ENCODE measurements at places on chromosomes 1 and 21.

GRCh38 chr21:20040768-20041167 lies 957.4 kb upstream of the NCAM2 start:
- DNase-seq = no peak

DNA sequence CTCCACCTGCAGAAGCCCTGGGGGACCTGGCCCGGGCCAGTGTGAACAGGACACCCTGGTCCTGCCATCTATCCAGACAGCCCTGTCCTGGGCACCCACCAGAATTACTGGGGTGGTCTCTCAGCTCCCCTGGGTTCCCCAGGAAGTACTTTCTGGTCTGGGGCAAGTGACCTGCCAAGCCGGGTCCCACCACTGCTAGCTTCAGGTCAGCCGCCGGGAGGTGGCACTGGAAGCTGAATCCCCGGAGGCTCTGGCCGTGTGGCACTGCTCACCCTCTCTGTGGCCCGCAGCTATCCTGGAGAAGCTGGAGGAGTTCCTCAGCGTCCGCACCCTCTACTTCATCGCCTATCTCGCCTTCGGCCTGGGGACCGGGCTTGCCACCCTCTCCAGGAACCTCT lies 21.3 kb downstream of the SLC45A1 start:
- no peak for DNase-seq

DNA sequence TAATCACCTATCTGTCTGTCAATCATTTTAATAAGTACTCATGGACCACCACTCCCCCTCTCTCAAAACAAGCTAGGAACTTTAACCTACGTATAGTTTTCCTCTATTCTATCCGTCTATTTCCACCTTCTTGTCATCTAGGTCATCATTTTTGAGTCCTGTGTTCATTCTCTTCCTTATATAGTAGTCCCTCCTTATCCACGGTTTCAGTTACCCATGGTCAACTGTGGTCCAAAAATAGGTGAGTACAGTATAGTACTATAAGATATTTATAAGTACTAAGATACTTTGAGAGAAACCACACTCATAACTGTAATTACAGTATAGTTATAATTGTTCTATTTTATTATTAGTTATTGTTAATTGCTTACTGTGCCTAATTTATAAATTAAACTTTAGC lies 7.5 kb downstream of the PKN2 start:
- DNase-seq = no peak

- peak; percentile 57 for DNase-seq
Observed at GRCh38 chr1:212981025-212981495, 30.7 kb downstream of the VASH2 start.

DNA sequence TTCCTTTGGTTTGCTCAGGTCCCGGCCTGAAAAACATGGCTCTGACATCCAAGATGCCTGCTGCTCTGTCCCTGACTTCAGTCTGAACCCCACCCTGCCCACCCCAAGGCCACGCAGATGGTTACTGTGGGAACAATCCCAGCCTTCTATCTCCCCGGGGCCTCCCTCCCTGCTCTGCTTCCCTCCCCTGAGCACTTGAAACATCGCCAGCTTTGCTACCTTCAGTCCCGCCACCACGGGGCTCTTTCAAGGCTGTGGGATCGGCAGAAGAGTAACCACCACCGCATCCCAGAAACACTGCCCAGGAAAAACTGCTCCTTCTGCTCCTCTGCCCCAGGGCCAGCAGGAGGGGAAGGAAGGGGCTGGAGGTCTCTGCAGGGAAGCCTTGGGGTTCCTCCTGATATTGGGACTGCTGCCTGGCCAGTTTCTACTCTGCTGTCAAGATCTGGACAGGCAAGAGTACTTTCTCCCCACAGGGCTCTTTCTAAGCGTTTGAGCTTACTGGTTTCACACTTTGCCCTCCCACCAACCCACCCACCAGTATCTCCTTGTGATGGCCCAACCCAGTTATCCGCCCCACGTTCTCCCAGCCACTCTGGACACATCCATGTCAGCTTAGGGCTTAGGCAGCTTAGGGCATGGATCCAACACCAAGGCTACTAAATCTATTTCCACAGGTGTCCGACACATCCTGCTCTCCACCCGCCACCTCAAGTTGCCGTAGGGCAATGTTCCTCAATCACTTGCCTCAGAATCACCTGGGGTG lies 8.4 kb downstream of the ETNK2 start:
- DNase-seq = no peak

- DNase-seq = no peak
Observed at GRCh38 chr1:220430586-220430985, 97.3 kb upstream of the MARK1 start.

DNA sequence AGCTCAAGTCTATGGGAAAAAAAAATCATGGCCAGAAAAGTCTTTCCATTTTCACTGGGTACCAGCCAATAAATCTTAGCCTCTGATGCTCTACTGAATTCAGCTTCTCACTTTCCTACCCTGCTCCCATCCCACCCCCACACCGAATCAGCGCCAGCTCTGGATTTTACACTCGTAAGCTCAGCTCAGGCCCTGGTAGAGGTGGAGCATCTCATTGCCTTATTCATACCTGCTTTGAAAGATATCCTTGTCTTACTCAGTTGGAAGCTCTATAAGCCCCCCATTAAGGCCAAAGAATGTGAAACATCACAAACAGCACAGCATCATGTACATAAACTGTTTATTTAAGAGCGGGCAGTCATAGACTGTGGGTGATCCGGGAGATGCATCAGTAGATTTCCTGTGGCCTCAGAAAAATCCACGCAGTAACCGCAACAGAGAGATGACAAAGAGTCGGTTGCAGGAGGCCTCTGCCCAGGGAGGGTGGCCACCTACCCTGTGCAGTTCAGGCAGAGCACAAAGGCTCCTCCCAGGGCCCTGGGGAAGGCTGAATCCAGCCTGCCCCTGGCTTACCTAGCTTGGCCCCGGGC lies 36.4 kb upstream of the ETS2 start:
- no peak for DNase-seq

- DNase-seq = no peak
Observed at GRCh38 chr21:21730512-21730911, 732.3 kb downstream of the NCAM2 start.

- DNase-seq = peak; percentile 27
Observed at GRCh38 chr1:222928212-222928611, 113.4 kb downstream of the DISP1 start.

- DNase-seq = peak; percentile 1
Observed at GRCh38 chr1:160354388-160354985, 11.3 kb downstream of the NCSTN start.

DNA sequence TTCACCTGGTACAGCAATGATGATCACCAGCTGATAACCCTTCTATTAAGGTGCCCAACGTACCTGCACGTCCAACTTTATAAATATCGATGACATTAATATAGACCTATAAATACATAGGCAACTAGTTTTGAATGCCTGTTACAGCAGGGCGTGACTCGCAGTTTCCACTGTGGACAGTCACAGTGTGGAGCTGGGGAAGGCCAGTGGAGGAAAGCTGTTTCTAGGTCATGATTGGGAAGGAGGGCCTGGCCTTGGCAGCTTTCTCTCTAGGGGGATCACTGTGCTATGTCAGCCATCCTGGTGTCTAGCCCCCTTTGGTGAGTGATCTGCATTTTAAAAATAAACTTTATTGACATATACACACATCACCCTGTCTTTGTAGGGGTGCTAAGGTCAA lies 4.4 kb upstream of the PRDM15 start:
- no peak for DNase-seq

DNA sequence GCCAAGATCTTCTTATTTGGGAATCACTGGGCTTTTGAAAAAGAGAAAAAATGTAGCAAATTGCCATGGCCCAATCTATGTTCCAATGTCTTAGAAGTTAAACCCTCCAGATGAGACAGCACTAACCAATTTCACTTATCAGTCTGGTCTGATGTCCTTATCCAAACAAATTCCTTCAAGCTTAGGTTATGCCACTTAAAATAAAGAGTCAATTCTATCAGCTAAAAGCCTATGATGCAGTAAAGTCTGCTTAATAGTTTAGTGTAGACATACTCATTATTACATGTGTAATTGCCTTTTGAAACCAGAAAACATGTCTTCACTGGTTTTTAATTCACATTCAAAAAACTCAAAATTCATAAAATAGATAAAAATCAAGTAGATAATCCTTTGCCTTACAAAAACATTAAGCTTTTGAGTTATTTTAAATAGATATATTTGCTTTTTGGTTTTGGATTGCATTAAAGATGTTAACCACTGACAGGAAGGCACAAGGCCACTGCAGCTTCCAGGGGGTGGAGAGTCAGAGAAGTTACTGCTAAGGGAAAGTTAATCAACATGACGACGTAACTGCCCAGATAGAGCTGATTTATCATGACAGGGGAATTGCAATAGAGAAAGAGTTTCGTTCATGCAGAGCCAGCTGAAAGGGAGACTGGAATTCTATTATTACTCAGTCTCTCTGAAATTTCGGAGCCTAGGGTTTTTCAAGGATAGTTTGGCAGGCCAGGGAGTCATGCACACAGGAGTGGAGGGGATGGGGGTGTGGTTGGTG lies 106.1 kb downstream of the MAP3K21 start:
- DNase-seq = no peak

- DNase-seq = no peak
Observed at GRCh38 chr1:228210076-228210651, 2.3 kb downstream of the OBSCN start.

- DNase-seq = no peak
Observed at GRCh38 chr1:167423684-167424619, 94.4 kb downstream of the CD247 start.

GRCh38 chr1:24206516-24207394 lies 19.7 kb upstream of the IFNLR1 start:
- DNase-seq = no peak

GRCh38 chr1:54377040-54377691 lies 29.0 kb downstream of the SSBP3 start:
- no peak for DNase-seq

DNA sequence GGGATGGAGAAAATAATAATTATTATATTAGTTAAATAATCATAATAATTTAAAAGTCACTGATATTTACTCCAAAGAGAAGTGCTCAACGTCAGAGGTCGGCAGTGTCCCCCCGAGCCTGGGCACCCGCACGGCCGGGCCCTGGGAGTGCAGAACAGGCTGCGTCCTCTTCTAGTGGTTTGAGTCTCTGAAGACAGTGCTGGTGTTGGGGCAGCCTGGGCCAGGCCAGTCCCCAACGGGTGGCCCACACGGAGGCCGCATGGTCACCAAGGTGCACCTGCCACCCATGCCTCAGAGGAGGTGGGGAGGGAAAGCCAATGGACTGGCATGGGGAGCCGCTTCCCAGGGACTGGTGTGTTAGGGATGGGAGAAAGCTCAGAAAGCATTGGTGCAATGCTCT lies 27.3 kb downstream of the WNT9A start:
- no peak for DNase-seq

- DNase-seq = peak; percentile 69
Observed at GRCh38 chr1:53572065-53572814, 113.0 kb downstream of the DMRTB1 start.

DNA sequence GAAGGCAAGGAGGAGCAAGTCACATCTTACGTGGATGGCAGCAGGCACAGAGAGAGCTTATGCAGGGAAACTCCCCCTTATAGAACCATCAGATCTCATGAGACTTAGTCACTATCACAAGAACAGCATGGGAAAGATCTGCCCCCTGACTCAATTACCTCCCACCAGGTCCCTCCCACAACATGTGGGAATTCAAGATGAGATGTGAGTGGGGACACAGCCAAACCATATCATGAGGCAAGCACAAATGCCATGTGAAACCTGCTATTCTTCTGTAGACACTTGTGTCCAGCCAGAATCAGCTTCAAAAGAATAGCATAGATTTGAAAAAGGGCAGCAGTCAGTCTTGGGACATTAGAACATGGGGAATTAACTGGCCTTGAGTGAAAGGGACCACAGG lies 32.2 kb upstream of the UBE2U start:
- DNase-seq = no peak

GRCh38 chr21:10641107-10641506 lies 119.7 kb downstream of the TPTE start:
- no peak for DNase-seq

DNA sequence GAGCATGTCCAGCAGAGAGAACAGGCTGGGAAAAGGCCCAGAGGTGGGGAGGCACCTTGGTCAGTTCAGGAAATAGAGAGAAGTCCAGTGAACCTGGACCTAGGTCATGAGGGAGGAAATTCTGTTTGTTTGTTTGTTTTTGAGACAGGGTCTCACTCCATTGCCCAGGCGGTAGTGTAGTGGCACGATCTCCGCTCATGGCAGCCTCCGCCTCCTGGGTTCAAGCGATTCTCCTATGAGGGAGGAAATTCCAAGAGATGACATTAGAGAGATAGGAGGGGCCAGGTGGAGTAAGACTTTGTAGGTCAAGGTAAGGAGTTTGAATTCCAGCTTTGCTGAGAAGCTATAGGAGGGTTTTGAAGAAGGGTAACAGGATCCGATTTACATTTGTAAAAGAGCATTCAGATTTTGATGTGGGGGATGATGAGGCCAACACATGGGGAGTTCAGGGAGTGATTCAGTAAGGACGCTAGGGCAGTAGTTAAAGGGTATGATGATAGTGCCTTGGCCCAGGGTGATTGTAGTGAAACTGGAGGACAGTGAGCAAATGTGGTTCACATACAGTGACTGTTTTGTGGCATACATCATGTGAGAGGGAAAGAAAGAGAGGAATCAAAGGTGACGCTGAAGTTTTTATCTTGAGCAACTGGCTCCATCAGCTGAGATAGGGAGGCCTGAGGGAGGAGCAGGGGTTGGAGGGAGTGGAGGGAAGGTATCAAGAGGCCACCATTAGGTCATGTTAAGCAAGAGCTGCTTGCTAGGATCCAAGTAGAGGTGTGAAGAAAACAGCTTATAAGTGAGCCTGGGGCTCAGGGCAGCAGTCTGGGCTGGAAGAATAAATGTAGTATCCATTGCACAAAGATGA lies 8.3 kb upstream of the TRABD2B start:
- no peak for DNase-seq

GRCh38 chr1:30130099-30130498 lies 593.3 kb downstream of the MATN1 start:
- peak; percentile 51 for DNase-seq

Measured in COR-L47 (cell line).